ENCODE measurements at places on chromosomes 12 and 14. TPM values are rescaled to one million over a fixed set of nuclear protein-coding genes. Genes with fewer than 3 reads are reported as not detected.

DNA sequence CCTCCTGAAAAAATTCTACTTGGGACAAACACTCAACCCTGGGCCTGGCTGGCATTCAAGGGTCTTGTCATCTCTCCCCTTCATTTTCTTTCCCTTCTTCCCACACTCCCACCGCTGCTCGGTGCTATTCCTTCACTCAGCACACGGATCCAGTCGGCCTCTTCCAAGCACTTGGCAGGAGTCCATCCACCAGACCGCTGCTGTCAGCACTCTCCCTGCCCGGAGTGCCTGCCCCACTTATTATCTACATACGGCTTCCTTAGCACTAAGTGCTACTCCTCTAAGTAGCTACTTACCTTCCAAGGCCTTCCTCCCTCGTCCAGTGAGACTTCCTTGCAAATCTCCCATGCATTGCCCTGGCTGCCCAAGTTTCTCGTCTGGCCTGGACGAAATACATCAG is 29.8 kb downstream of the CALM1 start:
- no peak for DNase-seq

DNA sequence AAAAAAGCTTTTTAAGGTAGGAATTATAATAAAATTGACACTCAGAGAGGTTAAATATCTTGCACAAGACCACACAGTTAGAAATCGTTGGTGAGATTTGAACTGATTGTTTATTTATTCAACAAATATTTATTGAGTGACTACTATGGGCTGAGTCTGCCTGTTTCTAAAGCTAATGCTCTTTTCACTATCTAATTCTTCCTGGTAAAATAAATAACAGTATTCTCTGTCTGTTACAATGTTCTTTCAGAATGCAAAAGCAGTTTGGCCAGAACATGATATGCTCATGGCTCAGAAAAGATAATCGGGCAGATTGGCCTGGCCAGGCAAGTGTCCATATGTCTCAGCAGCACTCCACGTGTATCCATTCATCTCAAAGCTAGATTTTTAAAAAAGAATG is 82.0 kb downstream of the BTG1 start:
- no peak for DNase-seq

DNA sequence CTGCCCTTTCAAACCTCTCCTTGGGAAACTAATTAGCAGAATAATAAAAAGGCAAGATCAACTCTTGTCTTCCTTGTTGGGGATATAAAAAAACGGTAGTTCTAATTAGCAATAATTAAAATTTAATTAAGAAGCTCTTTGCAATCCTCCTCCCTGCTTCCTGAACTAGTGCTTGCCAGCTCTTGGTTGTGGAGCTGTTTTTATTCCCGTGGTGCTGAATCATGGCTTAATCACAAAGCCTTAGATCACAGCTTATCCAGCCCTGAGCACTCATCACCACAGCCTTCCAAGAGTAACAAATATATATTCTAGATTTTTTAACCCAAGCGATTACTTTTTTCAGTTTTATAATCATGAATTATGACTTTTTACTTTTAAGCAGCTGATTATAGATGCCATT is 63.2 kb upstream of the INSM2 start:
- DNase-seq: no peak

- DNase-seq: no peak
Measured at GRCh38 chr14:93011650-93012325, 88.8 kb downstream of the CHGA start.

- no peak for DNase-seq
Measured at GRCh38 chr12:4137441-4137840, 136.1 kb upstream of the CCND2 start.

DNA sequence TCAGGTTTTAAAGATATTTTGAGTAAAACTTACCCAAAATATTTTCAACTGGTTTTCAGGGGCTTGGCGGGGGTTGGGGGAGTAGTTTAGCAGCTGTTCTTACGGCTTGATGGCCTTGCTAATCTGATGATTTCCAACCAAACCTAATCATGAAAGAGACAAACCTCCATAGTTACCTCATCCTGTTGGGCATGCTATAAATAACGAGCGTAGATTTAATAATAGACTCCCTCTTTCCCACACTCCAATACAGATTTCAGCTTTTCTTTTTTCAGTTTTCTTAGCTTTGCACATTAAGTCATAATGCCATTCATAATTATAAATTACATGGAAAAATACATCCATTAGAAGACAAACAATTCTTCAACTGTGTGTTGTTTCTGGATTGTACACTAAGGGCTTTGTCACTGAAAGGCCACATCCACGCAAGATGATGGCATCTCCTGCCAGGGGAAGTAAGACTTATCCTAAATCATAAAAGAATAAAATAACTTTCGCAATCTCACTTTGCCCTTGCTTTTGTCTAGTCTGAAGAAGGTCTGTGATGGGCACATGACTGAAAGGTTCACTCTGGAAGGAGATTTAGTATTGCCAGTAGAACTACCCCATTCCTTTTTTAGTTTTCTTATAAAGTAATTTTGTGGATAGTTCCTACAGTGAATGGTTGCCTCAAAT is 23.2 kb downstream of the ITPR2 start:
- no peak for DNase-seq

GRCh38 chr12:74732164-74732784 is 194.6 kb downstream of the ATXN7L3B start:
- DNase-seq: no peak

GRCh38 chr12:53860426-53861345 is 77.9 kb upstream of the HOXC13 start:
- no peak for DNase-seq

DNA sequence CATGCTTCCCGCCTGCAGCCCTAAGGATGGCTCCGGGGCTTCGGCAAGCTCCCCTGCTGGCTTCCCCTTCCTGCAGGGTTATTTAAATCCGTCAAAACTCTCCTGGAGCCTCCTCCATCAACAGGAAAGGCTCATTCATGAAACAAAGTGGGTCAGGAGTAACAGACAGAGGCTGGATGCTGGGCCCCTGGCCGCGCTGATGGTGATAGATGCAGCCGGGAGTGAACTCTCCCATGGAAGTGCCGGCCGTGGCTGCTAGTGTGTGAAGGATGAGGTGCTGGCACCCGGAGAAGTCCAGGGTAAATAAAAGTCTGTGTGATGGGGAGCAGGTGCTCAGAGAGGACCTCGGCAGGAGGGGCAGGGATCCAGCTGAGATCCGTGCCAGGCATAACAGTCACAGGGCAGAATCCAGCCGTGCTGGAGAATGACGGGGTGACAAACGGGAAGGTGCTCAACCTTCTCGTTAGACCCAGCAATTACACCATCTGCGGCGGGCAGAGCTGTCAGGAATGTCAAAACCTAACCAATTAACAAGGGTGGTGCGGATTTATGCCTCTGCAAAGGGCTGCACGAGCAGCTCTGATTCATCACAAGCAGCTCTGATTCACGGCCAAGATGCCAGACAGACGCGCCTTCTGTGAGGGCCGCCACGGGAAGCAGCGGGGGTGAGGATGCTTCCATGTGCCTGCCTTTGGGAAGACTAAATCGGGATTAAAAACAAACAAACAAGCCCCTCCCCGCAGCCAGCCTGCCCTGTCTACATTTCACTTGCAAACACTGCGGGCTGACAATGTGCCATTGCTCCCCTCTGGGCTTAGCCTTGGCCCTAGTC is 55.6 kb downstream of the SYNE3 start:
- no peak for DNase-seq

GRCh38 chr12:120941846-120942405 is 36.4 kb upstream of the HNF1A start:
- no peak for DNase-seq

DNA sequence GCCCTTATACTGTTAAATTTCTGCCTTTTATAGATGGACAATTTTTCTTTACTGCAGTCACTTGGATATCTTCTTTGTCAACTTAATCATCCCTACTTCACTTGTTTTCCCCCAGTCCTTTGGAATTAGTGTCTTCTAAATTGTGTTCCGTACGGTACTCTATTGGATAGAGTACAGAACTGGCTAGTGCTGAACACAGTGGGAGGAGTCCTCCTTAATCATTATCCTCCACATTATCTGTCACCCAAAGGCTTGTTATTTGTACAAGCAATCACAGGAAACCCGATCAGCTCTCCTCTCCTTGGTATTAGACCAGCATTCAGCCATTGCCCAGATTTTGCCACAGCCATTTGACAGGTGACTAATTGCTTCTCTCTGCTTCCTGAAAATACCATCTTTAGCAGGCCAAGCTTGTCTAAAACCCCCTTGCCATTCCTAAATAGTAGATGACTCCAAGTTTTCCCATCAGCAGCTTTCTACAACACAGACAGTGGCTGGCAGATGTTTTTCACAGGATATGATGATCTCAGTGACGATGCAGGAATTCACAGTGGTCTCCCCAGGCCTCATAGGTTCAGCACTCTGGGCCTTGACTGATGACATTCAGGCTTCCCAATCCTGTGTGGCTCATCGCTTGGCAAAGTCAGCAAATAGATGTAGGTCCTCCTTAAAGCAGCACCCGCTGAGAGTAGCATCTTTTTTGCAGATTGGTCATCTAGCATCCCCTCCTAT is 216.0 kb upstream of the RGS6 start:
- no peak for DNase-seq

- no peak for DNase-seq
Measured at GRCh38 chr14:30581283-30581625, 22.3 kb downstream of the G2E3 start.

DNA sequence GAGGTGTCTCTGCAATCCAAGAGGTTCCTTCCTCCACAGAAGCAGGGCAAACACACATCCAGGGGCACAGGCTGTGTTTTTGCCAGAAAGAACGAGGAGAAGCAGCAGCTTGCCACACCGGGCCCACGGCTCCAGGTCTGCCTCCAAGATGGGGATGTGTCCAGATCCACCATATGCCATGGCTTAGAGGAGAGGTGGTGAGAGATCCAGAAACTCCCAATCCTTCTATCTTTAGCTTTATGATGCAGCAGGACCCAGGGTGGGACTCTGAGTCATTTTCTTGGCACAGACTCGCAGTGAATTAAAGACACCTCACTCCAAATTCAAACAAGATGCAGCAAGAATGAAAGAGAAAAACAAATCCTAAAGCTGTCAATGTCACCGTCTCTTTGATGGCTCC is 481.4 kb upstream of the TMEM132C start:
- no peak for DNase-seq

DNA sequence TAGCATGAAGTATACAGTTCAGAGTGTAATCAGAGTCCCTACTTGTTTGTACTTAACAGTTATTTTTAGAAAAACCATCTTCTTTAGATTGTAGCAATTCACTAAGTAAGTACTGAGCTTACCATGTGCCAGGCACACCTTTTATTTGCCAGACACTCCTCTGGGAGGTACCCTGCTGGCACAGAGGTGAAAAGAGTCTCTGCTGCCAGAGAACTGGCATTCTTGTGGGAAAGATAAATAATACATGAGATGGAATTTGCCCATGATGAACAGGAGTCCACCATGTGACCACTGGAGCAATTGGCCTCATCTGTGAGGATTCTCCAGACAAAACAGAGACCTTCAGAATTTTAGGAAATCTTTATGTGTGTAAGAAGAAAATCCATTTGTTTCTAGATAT is 199.3 kb upstream of the SLC16A7 start:
- DNase-seq: no peak

- no peak for DNase-seq
Measured at GRCh38 chr12:48151103-48151771, 6.1 kb downstream of the ASB8 start.

- DNase-seq: no peak
Measured at GRCh38 chr14:34826661-34827060, 48.5 kb downstream of the BAZ1A start.

GRCh38 chr12:47145188-47145587 is 65.4 kb upstream of the AMIGO2 start:
- no peak for DNase-seq

DNA sequence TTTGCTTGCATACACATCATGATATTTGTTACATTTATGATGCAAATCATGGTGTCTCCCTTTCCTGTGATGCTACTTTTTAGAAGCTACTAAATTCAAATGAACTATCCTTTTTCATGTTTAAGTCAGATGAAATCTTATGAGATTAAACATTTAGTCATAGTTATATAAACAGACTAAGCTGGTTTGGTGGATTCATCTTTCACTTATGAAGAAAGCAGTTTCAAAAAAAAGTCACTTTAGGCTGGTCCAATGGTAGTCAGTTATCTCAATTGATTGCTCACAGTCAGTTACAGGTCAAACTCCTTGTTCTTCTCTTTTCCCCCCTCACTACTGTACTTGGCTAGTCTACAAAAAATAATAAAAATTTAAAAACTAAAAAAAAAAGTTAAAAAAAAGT is 19.7 kb downstream of the SYCP3 start:
- no peak for DNase-seq

GRCh38 chr14:72084935-72085334 is 152.7 kb downstream of the RGS6 start:
- no peak for DNase-seq

GRCh38 chr12:51977320-51977753 is 25.8 kb downstream of the ACVR1B start:
- no peak for DNase-seq

DNA sequence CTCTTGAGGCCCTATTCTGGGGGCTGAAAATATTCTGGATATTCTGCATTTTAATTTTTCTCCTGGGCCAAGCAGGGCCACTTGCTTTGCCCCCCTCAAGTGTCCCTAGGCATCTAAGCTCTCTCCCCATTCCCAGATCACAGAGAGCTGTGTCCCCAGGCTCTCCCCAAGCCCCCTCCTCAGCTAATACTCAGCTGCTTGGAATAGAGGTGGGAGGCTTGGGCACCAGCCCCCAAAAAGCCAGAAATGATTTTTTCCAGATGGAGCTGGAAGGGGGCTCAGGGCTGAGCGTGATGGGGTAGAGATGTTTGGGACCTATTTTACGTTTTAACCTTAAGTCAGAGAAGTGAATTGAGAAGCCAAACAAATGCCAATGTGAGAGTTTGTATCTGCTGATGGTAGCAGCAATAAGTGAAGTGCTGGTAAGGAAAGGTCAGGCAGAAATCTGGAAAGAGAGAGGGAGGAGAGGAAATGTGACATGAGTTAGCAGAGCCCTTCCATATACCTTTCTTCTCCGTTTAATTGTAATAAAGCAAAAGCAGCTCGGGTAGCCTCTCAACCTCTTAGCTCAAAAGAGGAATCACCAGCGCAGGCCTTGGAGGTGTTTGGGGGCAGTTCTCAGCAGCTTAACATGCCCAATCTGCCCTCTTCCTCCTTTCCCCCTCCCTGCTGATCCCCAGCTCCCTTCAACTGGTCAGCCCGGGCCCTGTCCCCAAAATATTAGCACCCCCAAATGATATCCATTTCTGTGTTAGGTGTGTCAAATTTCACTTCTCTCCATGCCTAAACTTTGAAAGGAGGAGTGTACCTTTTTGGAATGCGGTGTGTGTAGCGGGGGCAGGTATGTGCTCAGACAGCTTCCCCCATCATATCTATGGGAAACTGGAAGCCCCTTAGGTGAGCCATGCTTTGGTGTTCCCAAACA is 5.0 kb upstream of the HOXC6 start:
- DNase-seq: no peak

GRCh38 chr14:52936437-52936836 is 14.4 kb downstream of the FERMT2 start:
- no peak for DNase-seq

GRCh38 chr12:105860561-105861207 is 278.1 kb downstream of the NUAK1 start:
- DNase-seq: no peak

Gene PRDM4
- polyA plus RNA-seq: 27.0 TPM

Gene NPC2
- polyA plus RNA-seq: 193 TPM

Gene EAPP
- polyA plus RNA-seq: 137 TPM

Gene POTEG
- not detected for polyA plus RNA-seq

Gene VRTN
- not detected for polyA plus RNA-seq

Gene TCL1A
- polyA plus RNA-seq: 4,164 TPM

Gene CLEC4E
- polyA plus RNA-seq: not detected

Gene DNAJC22
- polyA plus RNA-seq: not detected

Gene RNFT2
- polyA plus RNA-seq: 1.4 TPM

All from naive B cell (primary cell).